ENCODE measurements at places on chromosomes 11 and 22. TPM values are rescaled to one million over a fixed set of nuclear protein-coding genes. Genes with fewer than 3 reads are reported as not detected.

The SLC29A2 gene
- polyA plus RNA-seq, result 2.8 TPM

The OR8D4 gene
- polyA plus RNA-seq, result not detected

The MGAT3 gene
- 20.3 TPM for polyA plus RNA-seq

GRCh38 chr11:6480299-6480914 lies 724 bp downstream of the ARFIP2 start:
- DNase-seq, result no peak
